ENCODE measurements at places on chromosomes 6 and 20.

DNA sequence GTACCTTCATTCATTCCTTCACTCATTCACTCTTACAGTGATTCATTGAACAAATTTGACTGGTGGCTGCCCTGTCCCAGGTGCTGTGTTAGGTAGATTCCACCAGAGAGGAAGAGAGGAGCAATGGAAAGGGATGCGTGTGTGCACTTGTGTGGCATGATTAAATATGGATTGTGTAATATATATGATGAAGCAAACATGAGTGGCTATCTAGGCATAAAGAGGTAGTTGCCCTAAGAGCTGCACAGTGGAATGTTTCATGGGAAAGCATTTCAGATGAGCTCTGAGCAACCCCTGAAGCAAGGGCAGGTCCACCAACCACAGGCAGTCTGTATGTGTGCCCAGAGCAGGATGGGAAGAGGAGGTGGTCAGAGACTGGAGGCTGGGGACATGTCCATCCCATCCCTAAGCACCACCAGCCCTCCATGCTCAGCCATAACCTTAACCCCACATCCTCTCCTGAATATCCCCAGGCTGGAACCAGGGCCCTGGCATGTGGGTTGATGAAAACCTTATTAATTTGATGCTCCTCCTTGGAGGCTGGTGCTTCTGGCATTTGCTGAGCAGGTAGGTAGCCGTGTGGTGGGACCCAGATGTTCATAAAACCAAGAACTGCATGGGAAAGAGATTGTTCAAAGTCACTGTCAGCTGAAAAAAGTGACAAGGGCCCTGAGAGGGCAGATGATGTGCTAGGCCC, 226.2 kb downstream of the SYNDIG1 start:
- DNase-seq, result no peak

- no peak for DNase-seq
Measured at GRCh38 chr6:85867595-85867994, 224.9 kb upstream of the SYNCRIP start.

DNA sequence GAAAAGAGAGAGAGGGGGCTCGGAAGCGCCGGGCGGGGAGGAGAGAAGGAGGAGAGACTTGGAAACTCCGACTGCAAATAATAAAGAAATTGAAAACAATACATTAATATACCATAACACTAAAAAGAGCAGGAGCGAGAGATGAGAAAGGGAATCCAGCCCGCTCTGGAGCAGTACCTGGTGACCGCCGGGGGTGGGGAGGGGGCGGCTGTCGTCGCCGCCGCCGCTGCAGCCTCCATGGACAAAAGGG, 338 bp downstream of the E2F3 start:
- DNase-seq, result no peak

DNA sequence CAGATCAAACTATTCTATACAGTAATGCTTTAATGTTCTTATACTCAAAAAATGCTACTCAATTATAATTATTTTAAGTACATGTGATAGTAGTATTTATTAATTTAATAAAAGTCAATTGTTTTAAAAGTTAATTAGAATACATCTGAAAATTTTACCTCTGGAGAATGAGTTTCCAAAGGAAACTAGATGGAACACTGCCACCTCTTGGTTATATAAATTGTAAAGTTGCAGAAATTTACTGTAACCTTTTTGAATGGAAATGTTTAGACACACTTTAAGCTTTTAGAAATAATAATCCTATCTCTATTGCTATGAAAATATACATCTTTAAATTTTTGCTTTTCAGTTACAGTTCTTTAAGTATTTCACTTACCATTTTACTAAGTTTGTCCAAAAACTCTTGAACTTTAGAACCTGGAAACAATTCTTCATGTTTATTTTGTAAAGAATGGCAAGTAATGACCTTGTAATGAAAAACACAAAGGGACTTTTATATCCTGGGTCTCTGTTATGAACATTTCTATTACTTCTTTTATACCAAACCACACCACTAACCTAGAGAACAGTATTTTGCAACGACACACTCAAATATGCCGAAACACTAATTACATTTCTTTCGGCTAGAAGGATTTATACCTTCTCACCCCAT, 10.9 kb upstream of the BMP5 start:
- DNase-seq, result no peak

DNA sequence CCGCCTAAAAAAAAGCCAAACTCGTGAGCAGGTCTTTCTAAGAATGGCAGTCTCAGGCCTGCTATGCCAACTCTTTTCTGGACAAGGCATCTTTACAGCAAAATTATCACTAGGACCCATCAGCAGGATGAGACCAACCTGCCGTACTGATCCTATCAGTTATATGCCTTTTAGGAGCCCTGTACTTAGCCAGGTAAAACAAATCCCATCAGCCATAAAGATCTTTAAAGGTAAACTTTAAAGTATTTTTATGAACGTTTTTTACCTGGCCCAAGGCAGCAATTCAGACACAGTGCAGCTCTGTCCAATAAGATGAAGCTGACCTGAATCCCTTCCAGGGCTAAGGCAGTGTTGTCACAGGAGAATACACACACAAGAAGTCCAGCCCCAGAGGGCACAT, 51.3 kb upstream of the TGM3 start:
- no peak for DNase-seq

- DNase-seq, result no peak
Measured at GRCh38 chr6:15503346-15503680, 159.5 kb downstream of the DTNBP1 start.

GRCh38 chr6:105978974-105979373, 107.2 kb upstream of the PRDM1 start:
- DNase-seq, result no peak

DNA sequence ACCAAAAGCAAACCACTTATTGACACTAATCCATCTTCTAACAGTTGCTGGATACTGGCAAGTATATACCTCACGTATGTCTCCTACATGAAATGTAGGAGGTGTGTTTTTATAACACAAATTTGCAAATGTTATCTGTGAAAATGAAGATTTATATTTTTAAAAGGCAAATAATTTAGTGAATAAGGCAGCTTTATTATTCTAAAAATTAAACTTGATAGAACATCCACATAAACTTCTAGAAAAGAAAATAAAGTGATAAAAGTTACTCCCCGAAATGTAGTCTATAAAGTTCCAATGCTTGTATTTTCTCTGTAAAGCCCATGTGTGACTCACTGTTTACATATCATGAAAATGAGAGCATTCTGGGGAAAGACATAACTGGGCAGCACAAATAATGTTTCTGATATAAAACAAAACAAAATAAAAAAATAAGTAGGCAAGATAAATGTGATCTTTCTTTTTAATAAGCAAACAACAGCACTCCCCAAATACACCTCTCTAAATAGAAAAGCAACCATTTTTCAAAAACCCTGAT, 84.4 kb downstream of the MAP7 start:
- DNase-seq, result no peak

GRCh38 chr6:37244430-37245310, 12.9 kb upstream of the TBC1D22B start:
- DNase-seq, result no peak

- DNase-seq, result no peak
Measured at GRCh38 chr6:84052204-84052882, 18.8 kb downstream of the MRAP2 start.

DNA sequence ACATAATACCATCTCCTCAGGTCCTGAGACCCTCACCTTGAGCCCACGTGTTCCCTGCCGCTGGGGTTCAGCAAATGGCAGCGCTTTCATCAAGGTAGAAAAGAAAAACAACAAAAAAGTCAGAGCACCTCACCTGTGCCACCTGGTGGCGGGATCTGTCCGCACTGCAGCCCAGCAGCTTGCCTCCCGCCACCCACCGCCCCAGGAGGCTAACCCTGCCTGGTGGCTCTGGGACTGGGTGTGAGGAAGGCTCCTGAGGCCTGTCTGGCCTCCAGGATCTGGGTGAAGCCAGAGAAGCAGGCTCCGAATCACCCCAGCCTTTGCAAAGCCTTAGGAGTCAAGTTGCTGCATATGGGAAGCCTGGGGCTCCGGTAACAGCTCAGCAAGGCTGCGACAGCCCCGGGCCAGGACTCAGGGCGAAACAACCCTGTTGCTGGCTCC, 270.8 kb downstream of the BMP7 start:
- DNase-seq, result no peak

GRCh38 chr6:50180646-50181045, 130.9 kb upstream of the DEFB112 start:
- DNase-seq, result no peak
